ENCODE measurements at places on chromosomes 11 and 22.

DNA sequence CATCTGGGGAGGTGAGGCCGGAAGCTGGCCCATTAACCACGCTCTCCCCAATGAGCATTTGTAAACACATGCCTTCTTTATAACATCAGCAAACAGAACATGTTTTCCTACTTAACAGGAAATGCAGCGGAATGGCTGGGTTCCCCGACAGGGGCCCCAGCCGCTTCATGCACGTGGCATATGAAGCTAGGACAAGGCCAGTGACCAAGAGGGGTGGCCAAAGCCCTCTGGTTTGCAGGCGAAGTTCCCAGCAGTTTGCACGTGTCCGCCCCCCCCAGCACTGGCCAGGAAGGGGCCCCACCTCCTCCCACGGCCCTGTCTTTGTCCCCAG, 38.7 kb upstream of the LINC01488 start:
- no peak for DNase-seq

GRCh38 chr11:93718057-93718563, 23.2 kb downstream of the TAF1D start:
- DNase-seq, result no peak

GRCh38 chr11:59954219-59954847, 9.5 kb upstream of the OOSP4A start:
- DNase-seq, result no peak

GRCh38 chr11:79668575-79668974, 227.7 kb upstream of the TENM4 start:
- no peak for DNase-seq

DNA sequence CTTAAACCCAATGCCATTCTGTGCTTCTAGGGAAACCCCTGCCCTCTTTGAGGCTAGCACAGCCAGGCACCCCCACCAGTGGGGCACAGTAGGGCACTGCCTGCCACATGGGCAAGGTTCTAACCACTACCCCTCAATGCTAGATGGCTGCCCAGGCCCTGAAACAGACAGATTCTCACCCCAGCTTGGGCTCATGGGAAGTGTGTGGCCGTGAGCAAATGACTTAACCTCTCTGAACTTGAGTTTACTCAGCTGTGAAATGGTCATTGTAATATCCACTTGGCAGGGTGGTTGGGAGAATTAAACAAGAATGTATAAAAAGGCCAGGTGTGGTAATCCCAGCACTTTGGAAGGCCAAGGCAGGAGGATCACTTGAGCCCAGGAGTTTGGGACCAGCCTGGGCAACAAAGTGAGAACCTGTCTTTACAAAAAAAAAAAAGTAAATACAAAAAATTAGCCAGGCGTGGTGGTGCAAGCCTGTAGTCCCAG, 22.4 kb downstream of the C22orf23 start:
- DNase-seq, result no peak

DNA sequence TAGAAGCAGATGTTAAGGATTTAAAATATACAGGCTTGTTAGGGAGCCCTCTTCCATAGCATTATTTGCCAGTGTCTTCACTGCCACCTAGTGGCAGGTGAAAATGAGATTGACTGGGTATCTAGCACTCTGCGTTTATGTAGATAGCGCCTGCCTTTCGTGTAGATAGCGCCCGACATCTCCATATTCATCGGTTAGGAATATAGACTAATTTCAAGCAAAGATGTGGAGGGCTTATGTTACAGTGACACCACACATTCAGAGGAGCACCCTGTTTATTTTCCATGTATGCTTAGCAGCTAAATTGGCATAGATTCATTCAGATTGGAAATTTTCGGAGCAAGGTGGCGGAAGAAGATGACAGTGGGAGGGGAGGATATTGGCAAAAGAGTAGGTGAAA, 72.0 kb downstream of the SLC5A12 start:
- no peak for DNase-seq

GRCh38 chr11:32081129-32081641, 9.7 kb upstream of the RCN1 start:
- no peak for DNase-seq

GRCh38 chr11:119202554-119202953, 3.6 kb upstream of the CBL start:
- DNase-seq, result no peak

GRCh38 chr11:132876239-132876638, 656.1 kb downstream of the OPCML start:
- DNase-seq, result no peak

GRCh38 chr11:78699609-78700135, 125.0 kb upstream of the NARS2 start:
- DNase-seq, result no peak

GRCh38 chr11:67691149-67691548, 16.7 kb upstream of the ALDH3B2 start:
- no peak for DNase-seq

DNA sequence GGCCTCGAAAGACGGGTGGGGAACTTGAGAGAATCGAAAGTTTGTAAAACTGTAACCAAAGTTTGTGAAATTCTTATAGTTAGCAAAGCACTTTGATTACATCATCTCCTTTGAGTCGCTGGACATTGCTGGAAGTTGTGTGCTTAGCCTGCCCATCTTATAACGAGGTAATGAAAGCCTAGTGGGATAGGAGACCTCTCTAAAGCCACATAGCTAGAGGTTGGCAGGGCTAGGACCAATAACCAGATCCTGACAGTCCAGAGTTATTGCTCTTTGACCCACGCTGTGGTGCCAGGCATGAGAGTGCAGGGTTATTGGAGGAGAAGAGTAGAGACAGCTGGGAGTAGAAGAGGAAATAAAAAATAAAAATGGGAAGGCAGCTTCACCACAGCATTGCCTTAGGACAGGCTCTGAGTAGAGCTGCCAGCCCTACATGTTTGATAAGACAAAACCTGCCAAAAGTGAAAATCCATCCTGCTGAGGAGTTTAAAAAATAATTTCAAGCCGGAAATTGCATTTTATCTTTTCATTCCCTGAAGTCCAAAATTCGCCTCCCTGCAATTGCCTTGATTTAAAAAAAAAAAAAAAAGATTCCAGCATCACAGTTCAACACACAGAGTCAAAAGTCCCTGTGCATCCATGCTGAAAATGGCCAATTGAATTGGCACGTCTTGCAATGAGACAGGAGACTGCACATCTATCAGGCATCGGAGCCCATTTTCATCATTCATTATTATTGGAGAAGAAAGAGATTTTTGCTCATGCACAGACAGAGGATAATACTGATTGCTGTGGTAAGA, 225.5 kb upstream of the POU2AF2 start:
- no peak for DNase-seq

GRCh38 chr11:117520201-117520600, 192.5 kb downstream of the CEP164 start:
- DNase-seq, result no peak

GRCh38 chr11:126683766-126684728, 316.5 kb downstream of the KIRREL3 start:
- no peak for DNase-seq

DNA sequence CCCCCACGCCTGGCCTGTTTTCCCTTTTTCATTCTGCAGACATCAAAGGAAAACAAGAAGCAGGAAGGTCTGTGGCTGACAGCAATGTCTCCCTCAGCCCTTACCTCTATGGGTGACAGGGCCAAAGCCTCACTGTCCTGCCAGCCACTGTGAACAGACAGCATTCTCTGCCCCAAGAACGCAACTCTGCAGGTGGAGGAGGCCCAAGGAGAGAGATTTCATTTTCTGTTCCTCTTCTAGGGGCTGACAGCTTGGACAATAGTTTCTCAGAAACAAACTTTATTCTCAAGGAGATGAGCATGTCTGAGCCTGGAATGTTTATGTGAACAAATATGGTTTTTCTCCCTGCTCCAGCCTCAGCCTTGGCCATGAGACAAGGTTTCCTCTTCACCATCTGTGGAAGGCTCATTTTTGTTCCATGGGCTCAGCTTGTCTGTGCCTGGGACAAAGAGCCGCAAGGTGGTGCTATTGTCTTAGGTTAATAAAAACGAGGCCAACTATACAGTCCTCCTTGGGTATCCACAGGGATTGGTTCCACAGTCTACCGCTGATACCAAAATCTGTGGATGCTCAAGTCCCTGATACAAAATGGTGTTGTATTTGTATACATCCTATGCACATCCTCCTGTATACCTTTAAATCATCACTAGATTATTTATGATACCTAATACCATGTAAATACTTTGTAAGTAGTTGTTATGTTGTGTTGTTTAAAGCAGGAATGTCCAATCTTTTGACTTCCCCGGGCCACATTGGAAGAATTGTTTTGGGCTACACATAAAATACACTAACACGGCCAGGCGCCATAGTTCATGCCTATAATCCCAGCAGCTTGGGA, 5.8 kb downstream of the PIWIL3 start:
- peak; percentile 1 for DNase-seq

- DNase-seq, result no peak
Observed at GRCh38 chr11:643849-644738, 7.0 kb downstream of the DRD4 start.

- no peak for DNase-seq
Observed at GRCh38 chr22:36355362-36355761, 32.4 kb downstream of the MYH9 start.

DNA sequence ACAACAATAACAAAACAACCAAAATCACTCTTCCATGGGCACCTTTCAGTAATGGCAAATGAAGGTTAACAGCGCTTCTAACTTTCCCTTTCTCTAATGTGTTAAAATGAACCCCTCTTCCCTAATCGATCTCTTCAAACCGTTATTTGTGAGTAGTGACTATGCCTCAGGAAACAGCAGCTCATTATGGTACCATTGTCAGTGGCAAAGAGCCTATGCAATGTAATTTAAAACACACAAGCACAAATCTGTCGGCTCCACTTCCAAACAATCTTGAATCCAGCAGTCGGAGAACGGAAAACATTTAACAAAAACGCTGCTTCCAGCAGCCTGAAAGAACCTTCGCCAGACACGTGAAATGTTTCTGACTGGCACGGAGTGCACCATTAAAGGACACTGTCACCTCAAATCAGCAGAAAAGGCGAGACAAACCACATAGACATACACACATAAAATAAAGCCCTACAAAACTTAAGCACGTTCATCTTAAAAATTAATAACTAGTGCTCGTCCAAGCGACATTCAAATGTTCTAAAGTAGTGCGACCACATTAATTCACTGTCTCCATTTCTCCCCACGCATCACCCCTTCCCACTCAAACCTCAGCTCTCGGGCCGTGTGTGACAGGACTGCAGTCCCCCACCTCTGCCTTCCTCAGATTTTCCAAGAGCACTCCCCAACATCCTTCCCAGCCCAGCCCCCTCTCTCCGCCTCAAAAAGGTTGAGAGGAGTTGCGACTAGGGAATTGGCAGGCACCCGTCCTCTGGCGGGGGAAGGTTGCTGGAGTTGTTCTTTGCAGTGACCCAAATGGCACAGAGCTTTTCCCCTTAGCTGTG, 748 bp downstream of the RAB30 start:
- DNase-seq, result peak; percentile 71

DNA sequence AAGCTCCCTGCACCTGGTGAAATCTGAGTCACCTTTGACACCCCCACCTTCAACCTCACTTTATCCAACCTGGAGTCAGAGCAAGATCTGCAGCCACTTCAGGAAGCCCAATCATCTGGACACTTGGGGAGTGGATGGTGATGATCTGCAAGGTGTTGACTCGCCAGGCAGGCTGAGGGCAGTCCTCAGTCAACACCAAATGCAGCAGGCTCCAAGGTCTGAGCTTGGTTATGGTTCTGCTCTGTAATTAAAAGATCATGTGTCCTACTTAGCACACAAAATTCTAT, 446.9 kb downstream of the BRD1 start:
- DNase-seq, result no peak

GRCh38 chr11:60251485-60252212, 8.7 kb upstream of the MS4A4E start:
- DNase-seq, result no peak

GRCh38 chr11:95547186-95547585, 242.4 kb downstream of the FAM76B start:
- no peak for DNase-seq

DNA sequence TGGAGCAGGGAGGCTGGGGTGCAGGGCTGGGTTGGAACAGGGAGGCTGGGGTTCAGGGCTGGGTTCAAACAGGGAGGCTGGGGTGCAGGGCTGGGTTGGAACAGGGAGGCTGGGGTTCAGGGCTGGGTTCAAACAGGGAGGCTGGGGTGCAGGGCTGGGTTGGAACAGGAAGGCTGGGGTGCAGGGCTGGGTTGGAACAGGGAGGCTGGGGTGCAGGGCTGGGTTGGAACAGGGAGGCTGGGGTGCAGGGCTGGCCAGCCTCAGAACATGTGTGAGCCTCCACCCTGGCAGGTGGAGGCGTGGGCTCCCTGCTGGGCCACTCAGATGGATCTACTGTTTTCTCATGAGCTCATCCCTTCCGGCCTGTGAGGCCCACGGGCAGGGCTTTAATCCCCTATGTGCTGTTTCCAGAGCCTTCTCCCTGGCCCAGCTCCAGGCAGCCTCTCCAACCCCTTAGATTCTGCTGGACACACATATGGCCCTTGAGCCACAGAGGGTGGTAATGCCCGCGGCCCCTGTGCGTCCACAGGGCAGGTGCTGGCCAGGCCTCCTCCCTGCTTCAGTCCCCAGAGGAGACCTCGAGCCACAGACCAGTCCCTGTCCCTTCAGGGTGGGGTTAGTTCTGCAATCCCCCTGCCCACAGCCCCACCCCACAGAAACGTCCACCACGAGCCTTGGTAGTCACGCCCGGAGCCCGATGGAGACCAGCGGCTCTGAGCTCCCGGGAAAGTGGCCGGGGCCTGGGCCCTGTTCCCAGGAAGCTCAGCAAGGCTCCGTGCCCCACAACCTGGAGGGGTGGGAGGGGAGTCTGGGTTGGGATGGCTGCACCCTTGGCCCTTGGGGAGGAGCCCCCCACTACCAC, 197.9 kb downstream of the BRD1 start:
- no peak for DNase-seq

DNA sequence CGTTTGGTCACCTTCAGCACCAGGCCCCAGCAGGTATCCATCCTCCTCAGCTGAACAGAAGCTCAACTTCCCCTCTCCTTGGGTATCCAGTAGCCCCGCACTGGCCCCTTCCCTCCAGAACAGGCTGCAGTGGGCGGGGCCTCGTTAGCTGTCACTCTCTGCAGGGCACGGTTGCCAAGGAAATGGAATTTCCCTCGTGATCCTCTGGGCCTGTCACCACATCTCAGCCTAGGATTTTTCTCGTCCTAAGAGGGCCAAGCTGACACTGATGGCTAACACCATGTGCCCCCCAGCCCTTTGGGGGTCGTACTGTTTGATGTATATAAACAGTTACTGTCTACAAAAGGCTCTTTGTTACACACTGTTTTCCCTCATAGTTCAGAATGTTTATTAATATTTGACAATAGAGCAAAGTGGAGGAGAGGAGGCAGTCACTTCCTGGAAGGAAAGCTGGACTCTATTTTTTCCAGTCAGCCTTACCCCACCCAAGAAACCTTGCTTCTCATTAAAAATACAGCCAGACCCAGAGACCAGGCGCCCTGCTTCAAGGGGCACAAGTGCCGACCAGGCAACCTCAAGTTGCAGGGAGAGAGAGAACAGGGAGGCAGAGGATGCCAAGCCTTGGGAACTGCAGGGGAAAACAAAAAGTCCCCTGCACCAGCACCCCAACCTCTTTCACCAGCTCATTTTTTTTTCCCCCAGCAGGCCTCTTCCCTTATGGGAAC, 44.5 kb downstream of the FEZ1 start:
- peak; percentile 86 for DNase-seq

All from nucleus accumbens (tissue), 56 donors.